ENCODE measurements at places on chromosomes 4 and X.

GRCh38 chr4:5746829-5747737, 36.1 kb downstream of the EVC start:
- DNase-seq: no peak

- no peak for DNase-seq
These were observed 11.3 kb upstream of the COX18 start for GRCh38 chr4:73080789-73081188.

- no peak for DNase-seq
These were observed 66.0 kb downstream of the MAGEC1 start for GRCh38 chrX:141969706-141970105.

GRCh38 chr4:173212379-173212778, 43.8 kb downstream of the GALNT7 start:
- no peak for DNase-seq

- no peak for DNase-seq
These were observed 16.6 kb downstream of the DKC1 start for GRCh38 chrX:154779261-154779660.

DNA sequence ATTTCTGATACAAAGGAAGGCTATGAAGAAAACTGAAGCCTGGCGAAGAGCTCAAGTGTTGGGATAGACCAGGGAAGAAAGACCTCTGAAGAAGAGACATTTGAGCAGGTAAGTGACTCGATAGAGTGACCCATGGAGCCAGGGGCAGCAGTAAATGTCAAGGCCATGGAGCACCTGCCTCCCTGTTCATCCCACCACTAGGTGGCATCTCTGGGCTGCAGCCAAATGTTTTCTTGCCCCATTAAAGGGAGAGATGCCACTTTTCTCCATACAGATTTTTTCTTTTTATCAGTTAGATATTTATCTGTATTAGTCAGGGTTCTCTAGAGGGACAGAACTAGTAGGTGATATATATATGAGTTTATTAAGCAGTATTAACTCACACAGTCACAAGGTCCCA, 4.9 kb upstream of the ZNF81 start:
- peak; percentile 29 for DNase-seq

All from activated CD8-positive, alpha-beta memory T cell treated with anti-CD3 and anti-CD28 coated beads for 1 hour (primary cell).